ENCODE measurements at places on chromosomes 2 and 18.

DNA sequence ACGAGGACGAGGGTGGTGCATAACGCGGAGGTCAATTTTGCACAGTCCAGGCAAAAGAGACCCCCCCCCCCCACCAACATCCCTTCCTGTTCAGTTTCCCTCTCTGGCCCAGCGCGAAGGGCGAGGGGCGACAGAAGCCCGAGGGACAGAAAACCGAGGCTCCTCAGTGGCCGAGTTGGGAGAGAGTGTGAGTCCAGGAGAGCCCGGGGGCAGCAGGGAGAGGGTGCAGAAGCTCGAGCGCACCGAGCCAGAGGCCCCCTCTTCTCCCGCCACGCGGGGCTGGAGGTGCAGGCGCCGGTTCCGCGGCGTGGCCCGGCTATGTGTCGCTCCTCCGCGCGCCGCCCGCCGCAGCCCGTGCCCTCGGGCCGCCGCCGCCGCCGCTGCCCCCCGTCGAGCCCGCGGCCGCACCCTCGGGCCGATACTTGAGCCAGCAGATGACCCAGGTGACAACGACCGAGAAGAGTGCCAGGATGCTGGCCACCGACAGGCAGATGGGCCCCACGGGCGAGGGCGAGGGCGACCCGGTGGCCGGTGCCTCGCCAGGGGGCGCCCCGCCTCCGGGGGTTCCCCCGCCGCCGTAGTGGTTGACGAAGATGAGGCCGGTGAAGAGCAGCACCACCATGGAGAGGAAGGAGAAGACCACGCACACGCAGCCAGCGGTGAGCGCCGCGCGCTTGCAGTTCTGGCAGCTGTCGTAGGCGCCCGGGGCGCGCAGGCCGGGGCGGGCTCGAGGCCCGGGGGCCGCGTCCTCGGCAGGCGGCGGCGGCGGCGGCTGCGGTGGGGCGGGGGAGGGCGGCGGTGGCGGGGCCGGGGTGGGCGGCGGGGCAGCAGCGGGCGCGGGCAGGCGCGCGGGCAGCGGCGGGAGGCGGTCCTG, 20.2 kb upstream of the PAX3 start:
- peak; percentile 33 for DNase-seq

DNA sequence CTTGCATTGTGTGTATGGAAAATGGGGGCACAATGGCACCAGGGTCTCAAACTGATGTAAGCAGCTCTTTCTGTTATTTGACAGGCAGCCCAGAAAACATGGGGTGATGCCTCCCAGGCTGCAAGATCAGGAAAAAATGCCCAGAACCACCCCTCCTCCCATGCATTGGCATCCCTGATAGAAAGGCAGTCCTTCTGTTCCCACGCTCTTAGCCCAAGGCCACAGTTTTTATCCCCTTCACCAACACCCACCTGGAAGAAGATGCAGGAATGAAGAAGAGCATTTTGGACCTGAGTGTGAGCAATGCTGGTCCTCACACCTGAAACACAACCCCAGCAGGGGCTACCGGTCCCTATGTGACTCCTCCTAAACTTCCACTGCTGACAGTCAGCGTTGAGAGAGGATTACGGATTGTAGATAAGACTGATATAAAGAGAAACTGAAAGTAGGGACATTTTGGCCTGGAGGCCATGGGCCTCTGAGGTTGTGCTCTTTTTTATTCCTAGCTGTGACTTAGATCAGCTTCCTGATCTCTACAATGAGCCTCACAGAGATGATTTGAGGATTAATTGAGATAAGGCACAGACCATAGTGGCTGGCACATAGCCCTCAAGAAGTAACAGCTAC, 386.0 kb upstream of the ATP5MC3 start:
- DNase-seq = no peak

GRCh38 chr2:182522972-182523473, 96.2 kb upstream of the PDE1A start:
- peak; percentile 41 for DNase-seq

DNA sequence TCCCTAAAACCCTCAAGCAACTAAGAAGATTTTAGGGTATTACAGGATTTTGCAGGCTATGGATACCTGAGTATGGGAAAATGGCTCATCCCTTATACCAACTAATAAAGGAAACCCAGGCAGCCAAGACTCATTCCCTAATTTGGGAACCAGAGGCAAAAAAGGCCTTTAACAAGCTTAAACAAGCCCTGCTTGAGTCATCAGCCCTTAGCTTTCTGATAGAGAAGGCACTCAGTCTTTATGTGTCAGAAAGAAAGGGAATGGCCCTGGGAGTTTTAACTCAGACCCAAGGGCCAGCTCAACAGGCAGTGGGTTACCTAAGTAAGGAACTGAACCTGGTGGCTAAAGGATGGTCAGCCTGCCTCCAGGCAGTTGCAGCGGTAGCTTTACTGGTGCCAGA, 96.9 kb upstream of the RMP24 start:
- DNase-seq = no peak

DNA sequence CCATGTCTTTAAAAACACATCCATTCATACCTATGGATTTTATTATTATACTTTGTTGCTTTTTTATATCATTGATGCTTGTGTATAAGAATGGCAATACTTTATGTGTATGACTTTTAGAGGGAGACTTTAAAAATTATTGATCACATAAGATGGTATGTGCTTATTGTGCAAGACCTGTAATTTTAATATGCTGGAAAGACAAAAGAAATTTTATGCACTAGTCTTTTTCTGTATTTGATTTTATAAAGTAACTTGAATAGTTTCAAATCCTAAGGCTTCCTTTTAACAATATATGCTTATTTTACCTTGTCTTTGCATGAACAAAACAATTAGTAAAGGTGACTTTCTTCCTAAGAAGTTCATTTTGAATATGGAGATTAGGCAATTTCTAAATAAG, 226.4 kb downstream of the PARD3B start:
- DNase-seq = no peak

GRCh38 chr2:42216694-42217093, 47.5 kb downstream of the EML4 start:
- DNase-seq = no peak

- no peak for DNase-seq
Observed at GRCh38 chr2:226902041-226902966, 66.5 kb downstream of the RHBDD1 start.

DNA sequence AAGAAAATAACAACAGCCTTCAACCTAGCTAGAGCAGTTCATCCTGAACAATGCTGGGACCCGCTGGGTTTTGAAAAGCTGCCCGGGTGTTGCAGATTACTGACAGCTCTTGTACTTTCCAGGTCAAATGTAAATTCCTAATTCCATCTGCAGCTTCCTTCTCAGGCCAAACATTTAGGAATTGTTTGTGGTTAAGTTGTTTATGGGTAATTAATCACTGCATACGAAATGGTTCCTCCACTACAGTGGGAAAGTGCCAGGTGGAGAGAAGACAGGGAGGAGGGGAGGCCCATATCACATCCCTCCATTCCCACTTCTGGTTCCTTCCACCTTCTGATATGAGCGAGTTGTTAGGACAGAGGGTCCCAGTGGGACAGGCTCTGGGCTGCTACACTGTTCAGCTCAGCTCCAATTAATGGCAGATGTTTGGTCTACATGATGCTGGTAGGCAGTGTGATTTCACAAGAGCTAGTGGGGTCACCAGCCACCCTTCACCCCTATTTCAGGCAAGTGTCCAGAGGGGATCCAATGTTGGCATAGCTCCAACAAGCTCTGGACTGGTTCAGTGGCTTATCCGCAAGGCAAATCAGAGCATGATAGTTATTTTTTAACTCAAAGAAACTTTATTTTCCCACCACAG, 112.9 kb upstream of the ACAA2 start:
- DNase-seq = no peak

GRCh38 chr18:76565238-76566173, 70.5 kb upstream of the ZNF516 start:
- DNase-seq = no peak

- DNase-seq = no peak
Observed at GRCh38 chr2:7661502-7661901, 744.3 kb downstream of the RNF144A start.

DNA sequence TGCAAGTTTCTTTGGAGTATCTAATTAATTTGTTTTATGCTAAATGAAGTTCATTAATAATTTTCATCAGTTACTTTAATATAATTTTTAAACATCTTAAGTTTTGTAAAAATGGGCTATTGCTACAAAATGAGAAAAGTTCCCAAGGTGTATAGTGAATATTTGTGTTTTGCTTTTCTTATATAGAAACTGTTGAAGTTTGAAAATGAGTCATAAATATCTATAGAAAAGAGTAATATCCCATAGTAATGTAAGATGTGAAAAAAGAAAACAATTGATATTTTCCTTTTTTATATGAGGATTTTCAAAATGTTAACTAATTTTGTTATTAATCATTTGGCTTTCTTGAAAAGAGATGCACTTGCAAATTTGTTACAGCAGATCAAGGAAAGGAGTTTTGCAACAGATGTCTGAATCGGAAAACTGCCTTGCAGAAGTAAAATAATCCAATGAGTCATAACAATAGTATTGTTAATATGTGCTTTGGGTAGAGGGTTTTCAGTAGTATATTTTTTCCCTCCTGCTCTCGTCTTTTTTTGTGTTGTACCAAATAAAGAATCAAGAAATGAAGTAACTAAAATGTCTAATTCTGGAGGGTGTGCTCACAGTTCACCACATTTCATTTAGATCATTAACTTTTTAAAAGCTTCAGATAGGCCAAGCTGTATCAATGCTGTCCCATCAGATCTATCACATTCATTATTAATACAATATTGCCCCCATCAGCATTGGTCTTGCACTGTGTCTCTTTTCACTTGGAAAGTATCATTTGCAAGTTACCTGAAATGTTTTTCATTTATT, 15.5 kb downstream of the DUSP19 start:
- no peak for DNase-seq

DNA sequence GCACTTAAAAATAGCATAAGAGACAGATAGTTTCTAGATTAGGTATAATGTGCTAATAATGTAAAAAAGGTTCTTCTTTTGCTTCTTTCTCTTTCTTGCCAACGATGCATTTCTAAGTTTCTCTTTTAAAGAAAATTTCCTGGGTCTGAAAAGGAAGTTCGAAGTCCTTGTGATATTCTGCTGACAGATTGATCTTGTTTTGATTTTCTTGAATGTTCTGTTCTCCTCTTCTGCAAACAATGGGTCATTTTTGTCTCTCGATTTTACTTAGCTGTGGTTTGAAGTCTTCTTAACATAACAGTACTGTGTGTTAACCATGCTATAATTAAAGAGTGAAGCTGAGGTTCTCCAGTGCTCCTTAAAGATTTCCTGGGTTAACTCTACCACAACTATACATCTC, 61.1 kb upstream of the ACYP2 start:
- no peak for DNase-seq

- no peak for DNase-seq
Observed at GRCh38 chr2:109330056-109330455, 201.1 kb downstream of the SH3RF3 start.

- no peak for DNase-seq
Observed at GRCh38 chr18:45374878-45375630, 240.2 kb upstream of the SLC14A2 start.

- no peak for DNase-seq
Observed at GRCh38 chr2:5740817-5741216, 48.6 kb downstream of the SOX11 start.

DNA sequence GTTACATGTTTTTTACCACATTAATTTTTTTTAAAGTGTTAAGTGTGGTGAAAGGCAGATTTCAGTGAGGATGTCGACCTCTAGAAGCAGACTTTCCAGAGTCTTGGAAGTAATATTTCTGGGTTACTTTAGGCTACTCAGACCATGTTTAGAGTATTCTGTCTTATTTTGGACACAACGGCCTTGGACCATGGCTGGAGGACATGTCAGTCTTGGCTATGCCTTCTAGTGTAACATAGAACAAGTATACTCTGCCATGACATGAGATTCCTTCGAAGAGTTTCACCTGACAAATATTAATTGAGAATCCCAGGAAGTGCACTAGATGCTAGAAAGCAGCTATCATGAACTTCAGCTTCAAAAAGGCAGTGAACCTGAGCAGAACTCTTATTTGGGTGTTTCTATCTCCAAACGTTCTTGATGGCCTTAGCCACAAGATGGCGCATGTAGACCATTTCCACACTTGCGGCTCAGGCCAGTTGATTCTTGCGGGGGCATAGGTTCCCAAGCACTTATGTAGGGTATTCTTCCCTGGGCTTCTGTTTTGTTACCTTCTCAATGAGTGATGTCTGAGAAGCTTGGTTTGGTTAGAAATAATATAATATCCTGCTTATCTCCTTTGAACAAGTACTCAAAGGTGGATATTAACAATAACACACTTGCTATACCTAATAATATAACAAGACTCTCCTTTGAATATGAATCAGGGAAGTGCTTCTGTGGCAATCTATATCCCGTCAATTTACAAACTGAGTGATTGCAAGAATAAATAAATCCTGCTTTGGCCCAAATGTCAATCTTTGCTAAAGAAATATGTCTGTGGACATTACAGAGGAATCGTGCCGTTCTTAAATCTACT, 62.0 kb downstream of the CACNB4 start:
- peak; percentile 45 for DNase-seq

DNA sequence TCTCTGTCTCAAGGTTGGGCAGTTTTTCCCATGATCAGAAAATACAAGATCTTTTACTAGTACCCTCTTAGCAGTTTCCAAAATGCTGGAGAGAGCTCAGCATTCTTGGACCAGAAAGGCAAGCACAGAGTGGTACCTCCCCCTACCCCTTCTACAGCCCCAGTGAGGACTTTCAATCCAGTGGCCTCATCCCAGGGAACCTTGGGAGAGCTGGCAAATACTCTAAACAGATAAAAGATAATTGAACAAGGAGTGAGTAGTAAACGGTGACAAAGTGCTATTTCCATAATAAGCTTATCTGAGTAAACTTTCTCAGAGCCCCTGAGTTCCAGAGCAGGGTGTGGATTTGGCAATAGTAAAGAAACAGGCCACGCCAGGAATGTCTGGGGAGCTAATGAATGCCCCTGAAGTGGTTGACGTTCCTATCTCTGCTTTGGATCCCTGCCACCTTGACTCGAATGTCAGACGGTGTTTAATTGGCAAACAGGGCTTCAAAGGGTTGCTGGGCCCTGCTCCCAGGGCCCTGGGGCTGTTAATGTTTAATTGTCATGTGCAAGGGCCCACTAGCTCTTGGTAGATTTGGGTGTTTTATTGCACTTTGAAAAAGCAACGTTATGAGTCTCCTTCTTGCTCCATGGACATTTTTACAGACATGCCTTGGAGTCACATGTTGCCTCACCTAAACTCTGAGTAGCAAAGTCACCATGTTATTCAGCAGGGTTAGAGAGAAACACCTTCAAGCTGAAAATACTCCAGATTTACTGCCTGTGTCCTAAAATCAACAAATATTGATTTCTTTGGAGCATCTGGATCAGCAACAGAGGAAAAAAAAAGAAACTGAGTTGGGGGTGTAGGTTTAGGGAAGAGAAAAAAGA, 239.9 kb downstream of the CYRIA start:
- DNase-seq = no peak

GRCh38 chr2:129673847-129674711, 305.4 kb upstream of the RAB6C start:
- no peak for DNase-seq

- DNase-seq = no peak
Observed at GRCh38 chr18:12595571-12596255, 62.2 kb downstream of the SPIRE1 start.

- DNase-seq = no peak
Observed at GRCh38 chr2:217331523-217332416, 471.9 kb upstream of the TNP1 start.

GRCh38 chr2:74059137-74059775, 74.5 kb downstream of the TET3 start:
- no peak for DNase-seq

- DNase-seq = no peak
Observed at GRCh38 chr2:188395903-188396689, 104.4 kb downstream of the GULP1 start.

All from NCI-H1092 (cell line).